Cardiac septum (tissue), 1 donor: ENCODE measurements at places on chromosomes 13 and 19. TPM values are rescaled to one million over a fixed set of nuclear protein-coding genes. Genes with fewer than 3 reads are reported as not detected.

LRRC8E gene
- 0.30 TPM for total RNA-seq

OR10H1 gene
- not detected for total RNA-seq

PIK3R2 gene
- total RNA-seq, result 28.3 TPM

ZGLP1 gene
- 1.9 TPM for total RNA-seq

KLF2 gene
- total RNA-seq, result 44.6 TPM

PGLYRP2 gene
- total RNA-seq, result not detected

KIR3DL2 gene
- total RNA-seq, result not detected

LAMP1 gene
- 91.4 TPM for total RNA-seq

PGLYRP1 gene
- total RNA-seq, result 0.59 TPM

ACP5 gene
- 1.5 TPM for total RNA-seq

KPNA3 gene
- total RNA-seq, result 46.7 TPM

BST2 gene
- 29.8 TPM for total RNA-seq

ZNF415 gene
- total RNA-seq, result 20.9 TPM

ZNF554 gene
- 5.6 TPM for total RNA-seq

WTIP gene
- total RNA-seq, result 34.7 TPM

FKBP8 gene
- 161 TPM for total RNA-seq

SCEL gene
- total RNA-seq, result not detected

ATP7B gene
- total RNA-seq, result 10.8 TPM

ZNF440 gene
- total RNA-seq, result 5.4 TPM

SYT3 gene
- total RNA-seq, result not detected

SLC10A2 gene
- not detected for total RNA-seq

RINL gene
- 2.0 TPM for total RNA-seq

LGALS16 gene
- total RNA-seq, result not detected

GRIN3B gene
- not detected for total RNA-seq

SIGLEC12 gene
- total RNA-seq, result not detected

FRY gene
- total RNA-seq, result 202 TPM

PSG11 gene
- not detected for total RNA-seq

ZNF571 gene
- total RNA-seq, result 4.4 TPM

C19orf73 gene
- 1.0 TPM for total RNA-seq

EML2 gene
- total RNA-seq, result 45.8 TPM

PRODH2 gene
- total RNA-seq, result not detected

CGB8 gene
- not detected for total RNA-seq

RHPN2 gene
- 0.67 TPM for total RNA-seq

KL gene
- 1.9 TPM for total RNA-seq

ERICH4 gene
- total RNA-seq, result not detected

IGFL2 gene
- total RNA-seq, result not detected

ARL11 gene
- 0.27 TPM for total RNA-seq

CKM gene
- 2,391 TPM for total RNA-seq

CD33 gene
- total RNA-seq, result 1.4 TPM

CALR3 gene
- total RNA-seq, result not detected

PHLDB3 gene
- total RNA-seq, result 7.3 TPM

GRAMD1A gene
- 38.3 TPM for total RNA-seq

ERCC2 gene
- 12.4 TPM for total RNA-seq

GFY gene
- not detected for total RNA-seq
